ENCODE measurements at places on chromosomes 2 and 18.

GRCh38 chr2:193279361-193279760 is 1084.6 kb upstream of the TMEFF2 start:
- no peak for DNase-seq

DNA sequence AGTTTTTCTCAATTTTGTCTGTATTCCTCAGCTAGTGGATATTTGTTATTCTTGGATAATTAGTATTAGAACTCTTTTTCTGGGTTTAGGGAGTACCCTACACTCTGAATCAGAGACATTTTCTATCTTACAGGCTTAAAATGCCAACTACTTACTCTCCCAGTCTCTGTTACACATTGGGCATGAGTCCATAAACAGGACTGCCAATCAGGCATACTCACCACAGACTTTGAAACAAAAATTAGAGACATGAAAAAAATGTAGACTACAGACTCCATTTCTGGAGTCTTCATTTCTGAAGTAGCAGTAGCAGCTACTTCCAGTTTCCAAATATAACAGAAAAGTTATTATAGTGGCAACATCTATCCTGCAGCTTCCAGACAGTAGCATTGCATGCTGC is 279.7 kb downstream of the MBD5 start:
- no peak for DNase-seq

DNA sequence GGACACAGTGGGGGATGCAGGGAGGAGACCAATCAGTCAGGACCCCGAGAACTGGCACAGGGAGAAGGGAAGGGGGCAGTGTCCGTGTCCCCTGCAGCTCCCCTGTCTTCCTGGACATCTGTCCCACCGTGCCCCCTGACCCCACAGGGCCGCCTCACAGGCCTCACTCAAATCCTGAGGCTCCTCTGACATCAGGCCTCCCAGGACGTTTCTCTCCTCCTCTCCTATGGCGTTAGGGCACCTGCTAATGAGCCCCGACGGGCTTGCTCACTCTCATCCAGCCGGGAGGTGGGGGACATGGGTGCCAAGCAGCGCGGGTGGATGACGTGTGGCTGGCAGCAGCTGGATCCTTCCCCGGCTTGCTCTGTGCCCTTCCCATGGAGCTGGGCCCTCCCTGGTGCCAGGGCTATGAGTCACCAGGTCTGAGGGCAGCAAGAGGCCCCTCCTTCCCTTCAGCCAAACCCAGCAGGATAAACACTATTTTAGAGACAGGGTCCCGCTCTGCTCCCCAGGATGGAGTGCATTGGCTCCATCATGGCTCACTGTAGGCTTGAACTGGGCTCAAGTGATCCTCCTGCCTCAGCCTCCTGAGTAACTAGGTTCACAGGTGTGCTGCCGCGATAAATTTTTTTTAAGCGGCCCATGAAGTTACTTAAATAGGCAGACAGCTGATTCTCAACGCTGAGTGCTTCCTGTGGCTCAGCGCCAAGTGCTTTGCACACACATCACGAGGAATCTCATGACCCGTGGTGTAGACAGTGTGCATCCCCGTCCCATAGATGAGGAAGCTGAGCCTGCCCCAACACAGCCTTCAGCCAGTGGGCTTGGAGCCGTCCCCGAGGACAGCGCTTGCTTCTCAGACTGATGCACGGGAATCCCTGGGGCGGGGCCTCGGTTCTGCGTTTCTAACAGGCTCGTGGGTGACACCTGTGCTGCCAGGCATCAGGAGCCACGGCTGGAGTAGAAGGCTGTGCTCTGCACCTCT is 64.5 kb upstream of the HDAC4 start:
- no peak for DNase-seq

GRCh38 chr2:217835931-217836891 is 166.6 kb downstream of the TNS1 start:
- no peak for DNase-seq

- no peak for DNase-seq
These were observed 42.5 kb downstream of the SDC1 start for GRCh38 chr2:20182241-20182931.

- no peak for DNase-seq
These were observed 90.2 kb downstream of the EHD3 start for GRCh38 chr2:31324016-31324633.

DNA sequence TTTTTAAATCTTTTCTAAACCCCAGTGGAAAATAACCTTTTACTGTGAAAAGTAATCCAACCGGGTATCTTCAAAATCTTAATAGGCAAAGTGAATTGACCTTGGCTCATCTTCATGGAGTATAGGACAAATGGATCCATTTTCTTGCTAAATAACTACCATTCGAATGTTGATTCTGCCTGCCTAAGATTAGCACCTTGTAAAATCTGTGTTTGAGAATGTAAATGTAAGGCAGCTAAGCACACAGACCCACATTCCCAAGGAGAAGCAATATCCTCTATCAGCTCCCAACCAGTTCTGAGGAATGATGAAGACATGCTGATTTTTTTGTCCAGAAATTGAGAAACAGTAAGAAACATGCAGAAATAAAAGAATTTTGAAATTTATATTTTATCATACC is 509.8 kb upstream of the SMIM21 start:
- DNase-seq = no peak

GRCh38 chr2:25831746-25832449 is 46.4 kb downstream of the ASXL2 start:
- no peak for DNase-seq

DNA sequence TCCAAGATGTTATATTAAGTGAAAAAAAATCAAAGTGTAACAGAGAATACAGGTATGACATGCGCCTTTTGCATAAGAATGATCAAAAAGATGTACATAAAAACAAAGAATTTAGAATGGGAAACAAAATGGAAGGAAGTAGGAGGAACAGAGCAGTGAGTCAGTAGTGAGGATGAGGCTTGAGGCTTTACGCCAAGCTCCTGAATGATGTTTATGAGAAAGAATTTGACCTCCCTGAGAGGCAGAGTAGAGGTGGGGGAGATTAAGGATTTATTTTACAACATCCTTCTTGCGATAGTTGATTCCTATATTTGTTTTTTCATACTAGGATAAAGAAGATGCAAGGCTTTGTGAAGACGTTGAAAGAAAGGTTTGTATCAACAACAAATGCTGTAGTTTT is 81.4 kb downstream of the DCDC2C start:
- no peak for DNase-seq

DNA sequence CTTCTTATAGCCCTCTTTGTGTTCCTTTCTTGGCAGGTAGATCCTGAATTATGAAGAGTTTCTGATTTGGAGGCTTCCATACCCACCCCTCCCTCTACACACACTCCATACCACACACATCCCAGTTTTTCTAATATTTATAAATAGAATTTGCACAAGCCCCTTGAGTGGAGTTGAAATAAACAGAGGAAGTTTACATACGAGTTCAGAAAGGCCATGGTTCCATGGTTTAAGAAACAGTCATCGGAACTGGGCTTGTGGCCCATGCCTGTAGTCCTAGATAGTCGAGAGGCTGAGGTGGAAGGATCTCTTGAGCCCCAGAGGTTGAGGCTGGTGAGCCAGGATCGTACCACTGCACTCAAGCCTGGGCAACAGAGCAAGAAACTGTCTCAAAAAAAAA is 62.7 kb upstream of the TANC1 start:
- DNase-seq = no peak

DNA sequence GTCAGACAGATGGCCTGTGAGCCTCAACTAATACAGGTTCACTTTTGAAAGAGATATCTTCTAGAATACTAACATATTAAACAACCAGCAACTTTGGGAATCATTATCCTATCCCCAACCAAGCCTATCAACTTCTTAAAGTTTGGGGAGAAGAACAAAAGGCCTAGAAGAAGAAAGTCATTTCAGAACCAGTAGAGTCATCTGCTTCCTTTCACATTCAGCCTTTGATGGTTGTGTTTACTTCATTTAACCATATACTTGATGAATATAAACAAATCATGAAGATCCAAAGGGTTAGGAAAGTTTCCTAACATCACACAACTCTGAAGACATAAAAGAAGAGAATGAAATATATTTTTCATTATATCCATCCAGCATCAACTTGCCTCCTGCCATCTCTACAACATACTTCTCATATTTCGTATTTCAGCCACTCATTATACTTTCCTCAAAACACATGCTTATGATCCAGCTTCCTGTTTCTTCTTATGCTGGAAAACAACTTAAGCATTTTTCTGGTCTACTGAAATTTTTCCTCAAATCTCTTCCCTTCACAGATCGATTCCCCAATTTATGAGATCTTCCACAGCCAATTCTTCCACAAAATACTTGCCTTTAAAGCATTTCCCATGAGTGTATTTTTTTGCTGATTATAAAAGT is 114.3 kb downstream of the CACNB4 start:
- DNase-seq = no peak

GRCh38 chr2:128797533-128797932 is 478.9 kb upstream of the HS6ST1 start:
- no peak for DNase-seq

DNA sequence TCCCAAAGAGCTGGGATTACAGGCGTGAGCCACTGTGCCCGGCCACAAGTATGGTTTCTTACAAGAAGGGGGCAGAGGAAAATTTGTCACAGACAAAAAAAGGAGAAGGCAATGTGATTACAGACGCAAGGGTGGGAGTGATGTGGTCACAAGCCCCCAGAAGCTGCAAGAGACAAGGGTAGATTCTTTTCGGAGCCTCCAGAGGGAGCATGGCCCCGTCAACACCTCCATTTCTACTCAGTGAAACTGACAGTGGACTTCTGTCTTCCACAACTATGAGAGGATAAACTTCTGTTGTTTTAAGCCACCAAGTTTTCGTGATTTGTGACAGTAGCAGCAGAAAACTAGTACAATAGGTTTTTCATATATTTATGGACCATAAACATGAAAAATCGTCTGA is 2.1 kb upstream of the TCF7L1 start:
- DNase-seq = no peak

- no peak for DNase-seq
These were observed 61.4 kb downstream of the DPP4 start for GRCh38 chr2:162012565-162013058.

DNA sequence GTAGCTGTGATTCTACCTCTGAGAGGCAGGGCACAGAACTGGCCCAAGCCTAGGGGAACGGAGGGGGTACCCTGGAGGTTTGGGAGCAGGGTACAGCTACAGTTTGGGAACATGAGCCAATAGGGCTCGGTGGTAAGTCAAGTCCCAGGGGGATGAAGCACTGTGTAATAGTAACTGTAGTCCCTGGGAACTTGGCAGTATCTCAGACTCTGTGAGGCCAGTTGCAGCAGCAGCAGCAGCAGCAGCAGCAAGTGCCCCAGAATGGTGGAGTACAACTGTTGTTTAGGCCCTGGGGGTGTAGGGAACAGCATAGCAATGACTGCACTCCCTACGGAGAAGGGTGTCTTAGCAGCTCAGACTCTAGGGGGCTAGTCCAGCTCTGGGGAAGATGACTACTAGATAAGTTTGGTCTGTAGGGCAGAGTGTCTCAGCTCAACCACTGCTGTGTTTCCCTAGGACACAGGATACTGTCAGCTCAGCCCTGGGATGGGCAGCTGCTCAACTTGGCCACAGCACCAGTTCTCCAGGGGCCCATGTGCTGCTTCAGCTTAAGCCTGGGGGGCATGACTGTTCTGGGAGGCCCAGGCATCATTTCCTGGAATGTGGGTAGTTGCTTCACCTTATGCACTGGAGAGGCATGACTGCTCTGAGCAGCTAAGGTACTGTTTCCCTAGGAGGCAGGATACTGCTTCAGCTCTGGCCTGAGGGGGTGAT is 20.5 kb downstream of the CARF start:
- DNase-seq = no peak

DNA sequence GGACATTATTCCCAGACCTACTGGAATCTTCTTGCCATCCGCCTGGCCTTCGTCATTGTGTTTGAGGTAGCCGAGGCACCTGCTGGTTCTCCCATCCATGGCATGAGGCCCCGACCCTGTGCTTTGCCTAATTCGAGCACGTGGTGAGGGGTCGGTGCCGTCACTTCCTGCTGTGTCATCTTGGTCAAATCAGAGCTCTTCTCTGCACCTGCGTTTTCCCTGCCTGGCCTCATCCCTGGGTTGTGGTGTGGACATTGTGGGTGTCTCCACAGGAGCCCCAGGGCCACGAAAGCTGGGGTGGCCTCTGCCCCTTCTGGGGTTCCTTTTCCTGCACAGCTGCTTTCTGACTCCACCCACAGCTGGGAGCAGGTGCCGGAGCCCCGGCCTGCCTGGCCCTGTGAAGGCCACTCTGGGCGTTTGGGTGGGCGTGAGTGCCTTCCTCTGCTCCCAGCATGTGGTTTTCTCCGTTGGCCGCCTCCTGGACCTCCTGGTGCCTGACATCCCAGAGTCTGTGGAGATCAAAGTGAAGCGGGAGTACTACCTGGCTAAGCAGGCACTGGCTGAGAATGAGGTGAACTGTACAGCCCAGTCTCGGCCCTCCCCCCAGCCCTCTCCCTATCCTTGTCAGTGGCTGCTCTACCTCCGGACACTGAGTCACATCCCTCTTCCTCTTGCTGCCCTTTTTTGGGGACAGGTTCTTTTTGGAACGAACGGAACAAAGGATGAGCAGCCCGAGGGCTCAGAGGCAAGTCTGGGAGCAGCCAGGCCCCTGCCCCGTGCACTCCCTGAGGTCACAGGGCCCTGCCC is 34.9 kb downstream of the ANO7 start:
- DNase-seq = no peak

DNA sequence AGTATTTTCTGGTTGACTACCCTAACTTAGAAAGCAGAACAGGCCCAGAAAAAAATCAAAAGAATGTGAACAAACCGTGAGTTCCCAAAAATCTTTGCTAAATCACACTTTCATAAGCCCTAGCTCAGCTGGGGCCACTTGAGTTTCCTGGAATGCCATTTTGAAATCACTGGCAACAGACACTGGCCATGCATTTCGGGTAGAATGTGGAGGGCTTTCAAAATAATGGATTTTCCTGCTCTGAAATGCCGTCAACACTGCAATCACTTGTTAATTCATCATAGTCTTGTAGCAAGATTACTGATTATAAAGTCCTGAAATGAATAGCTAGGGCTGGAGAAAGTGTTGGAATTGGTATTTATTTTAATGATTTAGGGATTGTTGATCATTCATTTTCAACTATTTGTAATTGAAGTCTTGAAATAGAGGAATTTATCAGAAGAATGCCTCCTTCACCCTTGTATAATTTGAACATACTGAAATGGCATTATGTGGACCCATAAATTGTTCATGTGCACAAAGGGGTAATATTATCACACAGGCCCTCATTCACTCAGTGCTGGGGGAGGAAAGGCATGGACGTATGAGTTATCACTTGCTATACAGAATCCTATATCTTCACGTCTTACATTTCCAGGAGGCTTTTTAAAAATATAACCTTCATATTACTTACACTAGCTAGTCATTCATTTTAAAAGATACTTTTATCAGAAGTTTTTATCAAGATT is 134.8 kb downstream of the DTNA start:
- DNase-seq = no peak
